ENCODE measurements at places on chromosomes 6 and 20.

DNA sequence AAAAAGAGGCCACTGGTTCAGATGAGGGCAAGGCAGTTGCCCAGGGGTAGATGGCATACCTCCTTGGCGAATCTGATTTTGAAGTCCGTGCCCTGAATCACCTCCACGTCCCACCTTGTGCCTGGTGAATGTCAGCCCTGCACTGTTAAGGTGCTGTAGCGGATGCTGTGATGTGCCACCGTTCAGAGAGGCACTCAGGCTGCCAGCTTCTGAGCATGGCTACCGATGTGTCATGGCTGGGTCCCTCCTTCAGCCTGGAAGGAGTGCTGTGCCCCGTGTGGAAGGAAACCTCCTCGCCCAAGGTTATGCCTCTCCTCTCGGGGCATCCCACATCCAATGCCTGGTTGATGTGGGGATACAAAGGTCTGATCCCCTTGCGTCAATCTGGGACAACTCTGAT lies 43.6 kb downstream of the UST start:
- no peak for DNase-seq

- DNase-seq = no peak
Measured at GRCh38 chr6:157962601-157963302, 18.9 kb upstream of the SYNJ2 start.

- no peak for DNase-seq
Measured at GRCh38 chr6:27889628-27890444, 22.4 kb downstream of the OR2B2 start.

DNA sequence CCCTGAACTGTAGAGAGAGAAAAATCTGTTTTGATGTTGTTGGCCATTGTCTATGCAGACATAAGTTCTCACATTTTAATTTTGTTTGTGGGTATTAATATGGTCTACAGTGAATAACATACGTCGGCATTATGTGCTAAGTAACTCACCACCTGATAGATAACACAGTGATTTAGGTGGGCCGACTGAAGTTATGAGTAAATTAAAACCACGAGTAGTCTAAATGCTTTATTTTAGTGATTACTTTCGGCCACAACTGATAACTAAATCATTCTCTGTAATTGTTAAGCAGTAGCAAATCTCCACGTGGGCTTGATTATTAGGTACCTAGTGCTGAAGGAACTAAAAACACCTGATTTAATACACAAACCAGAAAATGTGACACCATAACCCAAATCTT lies 1.1 kb downstream of the DOP1A start:
- DNase-seq = no peak

GRCh38 chr6:44892579-44892978 lies 435.6 kb upstream of the RUNX2 start:
- no peak for DNase-seq

GRCh38 chr6:116557893-116558292 lies 4.3 kb downstream of the CALHM4 start:
- no peak for DNase-seq

- no peak for DNase-seq
Measured at GRCh38 chr6:30568245-30568644, 3.0 kb upstream of the ABCF1 start.

DNA sequence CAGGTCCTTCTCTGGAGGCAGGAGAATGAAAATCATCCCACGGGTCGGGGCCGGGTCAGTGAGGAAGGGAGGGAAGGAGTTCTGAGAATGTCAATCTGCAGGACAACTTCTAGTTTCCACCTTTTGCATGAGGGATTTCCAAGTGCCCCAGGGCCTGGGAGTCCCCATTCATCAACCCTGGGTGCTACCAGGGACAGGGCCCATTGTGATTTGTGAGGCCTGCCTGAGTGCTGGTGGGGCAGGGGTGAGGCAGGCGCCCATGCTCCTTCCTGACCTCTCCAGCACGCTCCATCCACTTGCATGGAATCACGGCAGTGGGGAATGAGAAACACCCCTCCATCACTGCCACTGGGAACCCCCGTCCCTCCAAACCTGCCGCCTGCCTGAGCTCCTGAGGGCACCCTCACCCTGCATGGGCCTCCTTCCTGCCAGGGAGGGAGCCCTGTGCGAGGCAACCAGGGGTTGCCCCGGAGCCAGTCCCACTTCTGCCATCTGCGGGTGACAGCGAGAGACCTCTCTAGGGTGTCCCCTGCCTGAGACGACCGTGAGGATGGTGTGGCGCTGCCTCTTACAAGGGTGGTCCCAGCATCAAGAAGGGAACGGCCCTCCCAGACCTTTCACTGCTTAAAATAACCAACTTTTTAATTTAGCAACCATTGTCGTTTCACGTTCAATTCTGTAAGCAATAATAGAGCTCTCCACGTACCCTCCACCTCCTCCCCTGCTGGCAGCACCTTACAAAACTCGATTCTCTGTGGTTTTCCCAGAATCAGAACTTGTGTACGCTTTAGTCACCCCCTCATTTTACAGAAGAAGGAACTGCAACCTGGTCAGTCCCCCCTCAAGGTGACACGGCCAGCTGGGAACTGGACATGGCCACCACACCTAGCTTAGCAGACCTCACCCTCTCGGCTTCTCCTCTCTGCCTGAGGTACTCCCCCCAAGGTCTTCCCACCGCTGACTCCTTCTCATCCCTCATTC lies 28.6 kb downstream of the PMEPA1 start:
- DNase-seq = peak; percentile 68

DNA sequence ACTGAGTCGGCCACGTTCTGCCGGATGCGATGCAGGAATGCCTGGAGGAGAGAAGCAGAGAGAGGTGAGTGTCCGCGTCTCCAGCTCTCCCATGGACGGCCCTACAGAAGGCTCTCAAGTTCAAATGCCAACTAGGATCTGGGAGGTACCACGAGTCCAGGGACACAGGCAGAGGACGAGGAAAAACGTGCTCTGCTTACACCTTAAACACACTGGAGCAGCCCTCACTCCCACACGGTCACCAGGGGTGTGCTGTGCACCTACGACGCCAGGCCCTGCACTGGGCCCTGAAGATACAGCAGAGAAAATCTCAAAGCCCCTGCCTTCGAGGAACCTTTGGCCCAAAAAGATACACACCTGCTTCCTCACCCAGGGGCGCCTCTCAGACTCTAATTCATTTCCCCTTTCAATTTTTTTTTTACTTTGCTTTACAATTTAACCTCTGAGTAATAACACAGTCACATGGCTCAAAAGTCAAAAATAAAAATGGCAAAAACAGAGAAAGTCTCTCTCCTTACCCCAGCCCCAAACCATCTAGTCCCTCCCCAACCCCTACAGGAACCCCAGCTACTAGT lies 79.9 kb downstream of the PREX1 start:
- DNase-seq = no peak

- DNase-seq = peak; percentile 39
Measured at GRCh38 chr20:33933469-33933909, 60.2 kb upstream of the RALY start.

- DNase-seq = no peak
Measured at GRCh38 chr20:23626040-23626620, 11.6 kb downstream of the CST3 start.

DNA sequence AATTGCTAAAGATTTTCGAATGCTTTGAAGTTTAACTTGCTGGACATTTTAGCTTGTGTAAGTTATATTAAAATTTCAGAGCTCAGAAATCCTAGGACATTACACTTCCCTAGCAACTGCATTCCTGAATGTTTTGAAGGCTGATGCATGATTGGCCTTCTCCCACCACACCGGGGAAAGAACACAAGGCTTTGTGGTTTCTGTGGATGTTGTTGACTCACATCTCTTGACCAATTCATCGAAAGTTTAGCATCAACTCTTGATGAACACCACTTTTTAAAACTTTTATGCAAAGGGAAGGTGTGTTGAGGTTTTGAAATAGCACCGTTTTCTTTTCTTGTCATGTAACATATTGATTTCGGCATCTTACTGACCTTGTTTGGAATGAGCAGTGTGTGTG lies 81.1 kb downstream of the RIMS1 start:
- DNase-seq = no peak

- no peak for DNase-seq
Measured at GRCh38 chr6:130371921-130372420, 6.2 kb downstream of the TMEM200A start.

- no peak for DNase-seq
Measured at GRCh38 chr6:168088161-168089053, 9.4 kb upstream of the FRMD1 start.

DNA sequence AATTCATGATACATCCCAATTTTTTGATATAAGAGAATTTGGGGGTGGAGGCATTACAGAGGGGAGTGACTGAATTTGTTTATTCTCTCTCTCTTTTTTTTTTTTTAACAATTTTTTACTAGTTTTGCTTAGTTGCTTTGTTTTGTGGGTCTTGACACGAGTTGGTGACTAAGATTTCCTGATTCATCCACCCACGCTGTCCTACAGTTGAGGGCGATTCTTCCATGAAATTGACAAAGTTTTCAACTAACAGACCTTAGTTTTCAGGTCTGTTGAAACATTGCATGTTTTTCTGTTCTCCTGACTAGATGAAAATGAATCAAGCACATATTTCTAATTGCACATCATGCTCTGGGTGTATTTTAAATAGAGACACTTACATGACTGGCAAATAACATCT lies 613.8 kb downstream of the TFAP2B start:
- DNase-seq = no peak

- peak; percentile 33 for DNase-seq
Measured at GRCh38 chr6:125191916-125192609, 38.5 kb downstream of the TPD52L1 start.

DNA sequence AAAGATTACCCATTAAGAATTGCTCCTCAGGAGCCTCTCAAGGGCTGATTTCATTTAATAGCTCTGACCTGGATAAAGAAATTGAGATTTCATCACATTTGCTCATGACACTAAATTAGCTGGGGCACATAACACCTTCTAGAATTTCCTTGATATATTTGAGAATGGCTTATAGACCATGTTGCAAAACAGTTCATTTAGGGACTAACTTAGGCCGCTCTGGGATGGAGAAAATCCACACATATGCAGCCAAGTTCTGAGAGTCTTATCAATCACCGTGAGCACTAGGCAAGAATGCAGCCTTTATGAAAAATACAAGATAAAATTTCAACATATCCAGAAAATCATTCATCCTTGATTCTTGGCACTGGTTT lies 91.0 kb upstream of the MCHR2 start:
- DNase-seq = no peak

DNA sequence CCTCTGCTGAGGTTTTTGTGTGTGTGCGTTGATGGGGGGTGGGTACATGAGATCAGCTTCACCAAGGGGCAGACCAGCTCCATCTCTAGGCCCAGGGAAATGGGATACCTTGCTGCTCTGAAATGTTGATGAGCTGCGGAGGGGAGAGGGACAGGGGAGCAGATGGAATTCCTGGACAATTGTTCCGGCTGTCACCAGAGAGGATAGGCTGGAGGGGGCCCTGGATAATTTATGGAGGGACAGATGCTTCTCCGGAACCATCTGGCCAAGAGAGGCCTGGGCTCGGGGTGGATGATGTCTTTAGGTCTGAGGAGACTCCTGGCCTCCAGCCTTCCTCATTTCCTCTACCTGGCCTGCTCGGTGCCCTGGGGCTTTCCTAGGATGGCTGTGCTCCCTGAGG lies 1.9 kb upstream of the TJAP1 start:
- no peak for DNase-seq

GRCh38 chr6:34587325-34587724 lies 31.2 kb upstream of the SPDEF start:
- DNase-seq = no peak

GRCh38 chr6:51817832-51818231 lies 269.6 kb downstream of the PKHD1 start:
- DNase-seq = no peak

DNA sequence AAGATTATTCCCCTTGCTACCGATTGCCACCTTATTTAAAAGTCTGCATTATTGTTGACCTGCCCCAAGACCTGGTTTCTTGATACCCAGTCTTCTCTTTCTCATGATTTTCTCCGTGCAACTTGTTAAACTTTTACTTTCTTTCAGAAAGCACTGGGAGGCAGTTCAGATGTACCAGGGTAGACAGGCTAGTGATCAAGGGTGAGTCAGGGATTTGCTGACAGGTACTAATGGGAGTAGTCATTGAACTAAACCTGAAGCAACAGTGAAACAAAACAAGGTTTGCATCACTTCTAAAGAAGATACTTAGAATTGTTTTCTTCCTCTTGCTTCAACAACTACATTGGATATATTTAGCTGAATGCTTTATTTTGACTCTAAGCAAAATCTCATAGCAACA lies 124.4 kb downstream of the KCNQ5 start:
- no peak for DNase-seq

- no peak for DNase-seq
Measured at GRCh38 chr6:109265530-109265929, 116.7 kb downstream of the CD164 start.

GRCh38 chr6:106098383-106099234 lies 12.5 kb downstream of the PRDM1 start:
- peak; percentile 71 for DNase-seq

- DNase-seq = no peak
Measured at GRCh38 chr20:57540890-57541580, 16.1 kb upstream of the CTCFL start.

DNA sequence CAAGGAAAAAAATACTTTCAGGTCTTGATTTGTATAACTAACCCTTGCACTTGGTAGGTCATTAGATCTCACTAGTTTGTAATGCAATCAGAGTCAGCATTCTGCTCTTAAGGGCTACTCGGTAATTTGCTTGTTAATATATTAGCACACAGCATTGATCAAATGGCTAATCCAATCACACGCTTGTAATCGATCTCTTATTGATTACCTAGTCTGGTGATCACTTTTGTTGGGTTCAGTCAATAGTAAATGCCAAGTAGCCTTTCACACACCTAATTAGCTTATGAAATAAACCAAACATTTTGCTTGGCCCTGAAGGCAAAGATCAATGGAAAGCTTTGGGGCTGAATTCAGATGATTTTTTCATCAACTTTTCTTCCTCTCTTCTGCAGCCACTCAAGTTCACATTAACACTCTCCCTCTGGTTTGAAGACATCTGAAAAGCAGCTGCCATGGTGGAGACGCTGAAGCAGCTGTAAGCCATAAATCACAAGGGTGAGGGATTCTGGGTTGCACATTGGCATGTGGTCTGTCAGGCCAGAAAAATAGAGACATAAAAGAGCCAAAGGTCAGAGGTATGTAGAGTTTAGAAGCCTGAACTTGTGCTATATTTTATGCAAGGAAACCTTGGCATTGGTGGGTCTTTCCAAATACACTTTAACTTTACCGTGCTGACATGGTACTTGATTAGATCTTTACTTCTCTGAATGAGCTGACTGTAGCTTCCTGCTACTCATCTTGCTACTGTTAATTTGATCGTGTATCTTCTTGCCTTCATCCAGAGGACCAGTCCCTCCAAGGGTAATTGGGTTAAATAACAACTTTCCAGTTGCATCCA lies 234.4 kb downstream of the SIM1 start:
- no peak for DNase-seq

Measured in CD4-positive, alpha-beta T cell treated with Interferon gamma for 1 hour (primary cell).